ENCODE measurements at places on chromosomes 6 and 20.

GRCh38 chr6:74066168-74066871, 370.3 kb downstream of the CD109 start:
- DNase-seq = no peak

- DNase-seq = no peak
Observed at GRCh38 chr20:29876911-29877285, 1380.6 kb upstream of the DEFB115 start.

DNA sequence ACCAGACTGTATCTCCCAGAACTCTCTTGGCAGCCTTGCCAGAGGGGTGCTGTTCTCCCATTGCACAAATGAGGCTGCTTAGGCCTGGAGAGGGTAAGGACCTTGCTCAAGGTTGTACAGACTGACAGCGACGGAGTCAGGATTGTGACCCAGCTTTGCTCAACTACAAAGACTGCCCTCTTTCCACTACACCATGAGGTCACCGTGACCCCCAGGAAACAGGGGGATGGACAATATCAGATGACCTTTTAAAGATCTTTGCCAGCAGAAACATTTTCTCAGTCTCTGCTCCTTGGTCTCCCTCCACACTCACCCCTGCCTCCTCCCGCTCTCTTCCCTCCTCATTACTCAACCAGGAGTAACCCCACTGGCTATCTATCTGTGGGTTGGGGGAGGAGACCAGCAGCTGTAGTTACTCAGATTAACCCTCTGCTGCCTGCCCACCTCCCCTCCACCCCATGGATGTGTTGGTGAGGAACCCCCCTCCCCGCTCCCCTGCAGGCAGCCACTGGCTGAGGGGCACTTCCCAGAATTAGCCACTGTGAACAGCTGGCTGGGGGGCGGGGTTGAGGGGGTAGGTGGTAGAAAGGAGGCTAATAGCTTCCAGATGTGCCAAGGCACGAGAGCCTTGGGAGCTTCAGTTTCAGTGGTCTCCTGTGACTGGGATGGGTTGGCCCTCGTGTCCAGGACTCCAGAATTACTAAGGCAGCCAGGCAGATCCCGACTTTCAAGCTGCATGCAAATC, 26.9 kb upstream of the MRPS18A start:
- DNase-seq = no peak

DNA sequence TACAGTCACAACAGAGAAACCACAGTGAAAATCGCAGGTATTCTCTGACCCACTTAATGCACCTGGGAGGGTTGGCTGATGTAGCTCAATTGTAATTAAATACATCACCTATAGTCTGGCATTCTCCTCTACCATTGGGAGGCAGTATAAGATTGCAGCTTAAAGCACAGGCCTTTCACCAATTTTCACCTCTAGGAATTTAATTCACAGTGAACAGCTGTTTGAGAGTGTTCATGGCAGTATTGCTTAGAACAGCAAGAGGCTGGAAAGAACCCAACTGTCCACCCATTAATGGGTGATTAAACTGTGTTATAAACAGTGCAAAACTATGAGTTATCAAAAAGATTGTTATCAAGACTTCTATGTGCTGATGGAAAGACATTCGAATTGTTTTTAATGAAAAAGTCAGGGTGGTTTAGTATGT, 2.0 kb downstream of the EDEM2 start:
- peak; percentile 40 for DNase-seq

DNA sequence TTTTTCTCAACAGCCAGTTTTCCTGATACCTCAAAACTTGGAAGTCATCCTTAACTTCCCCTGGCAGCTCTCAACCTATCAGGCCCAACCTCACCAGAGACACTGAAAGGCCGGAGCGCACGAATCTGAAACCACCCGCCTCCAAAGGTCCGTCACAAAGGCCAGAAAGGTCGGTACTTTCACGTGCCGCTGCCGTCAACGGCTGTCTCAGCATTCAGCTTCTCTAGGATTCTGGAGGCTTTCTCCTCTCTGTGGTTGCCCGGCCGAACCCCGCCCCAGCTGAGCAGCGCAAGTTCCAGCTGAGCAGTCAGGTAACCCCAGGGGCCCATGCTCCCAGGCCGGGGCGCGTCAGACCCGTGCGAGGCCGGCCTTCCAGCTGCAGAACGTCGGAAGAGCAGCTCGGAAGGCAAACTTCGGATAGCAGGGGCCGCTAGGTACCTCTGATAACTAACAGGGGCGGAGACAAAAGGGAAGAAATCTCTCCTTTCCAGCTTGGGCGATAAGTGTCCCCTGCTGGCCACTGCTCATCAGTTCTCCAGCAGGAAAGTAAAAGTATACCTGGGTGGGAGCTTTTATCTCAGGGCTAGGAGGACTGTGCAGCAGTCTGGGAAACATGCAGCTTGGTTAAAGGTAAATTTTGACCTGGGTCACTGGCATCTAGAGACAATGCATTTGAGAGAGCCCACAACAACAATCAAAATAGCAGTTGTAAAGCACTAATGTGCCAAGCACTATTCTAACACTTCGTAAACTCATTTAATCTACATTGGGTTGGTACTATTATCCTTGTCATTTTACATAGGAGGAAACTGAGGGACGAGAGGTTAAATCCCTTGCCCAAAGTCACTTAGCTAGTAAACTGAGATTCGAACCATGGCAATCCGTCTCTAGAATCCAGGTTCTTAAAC, 16.1 kb downstream of the ZSCAN12 start:
- peak; percentile 50 for DNase-seq

DNA sequence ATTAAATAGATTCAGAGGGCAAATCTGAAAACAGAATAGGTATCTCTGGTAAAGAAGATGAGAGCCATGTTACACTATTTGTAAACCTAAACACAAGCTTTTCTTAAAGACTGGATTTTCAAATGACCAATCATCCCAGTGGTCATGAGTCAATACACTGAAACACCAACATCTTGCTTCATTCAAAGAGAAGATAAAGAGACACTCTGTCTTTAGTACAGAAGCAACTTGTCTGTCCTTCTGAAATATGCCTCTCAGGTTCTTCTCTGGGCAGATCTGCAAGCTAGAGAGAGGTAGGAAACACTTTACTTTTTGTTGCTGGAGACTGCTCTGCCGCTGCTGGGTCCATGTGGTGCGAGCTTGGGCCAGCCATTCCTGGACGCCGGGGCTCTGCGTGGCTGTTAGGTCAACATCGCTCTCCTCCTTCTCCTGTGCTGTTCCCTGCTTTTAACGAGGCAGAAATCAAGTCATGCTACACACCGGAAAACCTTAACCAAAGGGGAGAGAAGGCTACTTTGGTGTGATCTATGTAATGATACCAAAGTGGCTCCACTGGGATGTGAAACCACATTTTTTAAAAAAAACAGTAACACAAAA, 368.2 kb downstream of the SYNE1 start:
- no peak for DNase-seq

GRCh38 chr6:2976060-2976459, 4.7 kb upstream of the SERPINB6 start:
- no peak for DNase-seq

- DNase-seq = no peak
Observed at GRCh38 chr20:2210646-2211552, 84.9 kb upstream of the TGM3 start.

DNA sequence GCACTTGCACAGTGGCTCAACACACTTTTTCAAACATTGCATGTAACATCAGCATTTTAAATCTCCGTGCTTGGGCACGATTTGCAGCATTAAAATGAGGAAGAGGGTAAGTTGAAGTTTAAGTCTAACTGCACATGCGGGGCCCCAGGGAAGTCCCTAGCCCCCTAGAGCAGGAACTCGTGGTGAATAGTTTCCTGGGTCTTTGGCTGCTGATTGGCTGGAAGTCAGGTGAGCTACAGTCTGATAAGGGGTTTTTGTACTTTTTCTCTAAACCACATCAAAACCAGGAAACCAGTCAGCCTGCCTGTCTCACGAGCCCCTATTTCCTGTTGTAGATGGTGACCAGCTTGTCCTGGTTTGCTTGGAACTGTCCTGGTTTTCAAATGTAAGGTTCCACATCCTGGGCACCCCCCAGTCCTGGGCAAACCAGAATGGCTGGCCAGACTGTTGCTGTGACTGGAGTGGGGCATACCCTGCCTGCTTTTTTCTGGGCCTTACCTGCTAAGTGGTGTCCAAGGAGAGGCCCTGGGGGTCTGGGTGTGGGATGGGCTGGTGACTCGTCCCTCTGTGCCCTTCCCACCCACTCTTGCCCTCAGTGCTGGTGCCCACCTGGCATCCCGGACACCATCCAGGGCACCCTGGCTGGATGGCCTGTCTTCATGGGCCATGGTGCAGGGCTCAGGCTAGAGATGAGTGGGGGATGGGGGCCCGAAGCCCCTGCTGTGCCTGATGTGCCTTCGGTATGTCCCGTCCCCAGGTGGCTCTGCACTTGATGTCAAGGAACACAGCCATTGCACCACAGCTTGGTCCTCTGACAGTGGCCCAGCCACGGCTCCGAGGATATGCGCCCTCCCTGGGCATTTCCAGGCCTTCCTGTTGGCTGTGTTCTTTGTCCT, 31.8 kb downstream of the SUN5 start:
- no peak for DNase-seq

GRCh38 chr6:32713241-32713640, 27.9 kb upstream of the HLA-DQA2 start:
- no peak for DNase-seq

DNA sequence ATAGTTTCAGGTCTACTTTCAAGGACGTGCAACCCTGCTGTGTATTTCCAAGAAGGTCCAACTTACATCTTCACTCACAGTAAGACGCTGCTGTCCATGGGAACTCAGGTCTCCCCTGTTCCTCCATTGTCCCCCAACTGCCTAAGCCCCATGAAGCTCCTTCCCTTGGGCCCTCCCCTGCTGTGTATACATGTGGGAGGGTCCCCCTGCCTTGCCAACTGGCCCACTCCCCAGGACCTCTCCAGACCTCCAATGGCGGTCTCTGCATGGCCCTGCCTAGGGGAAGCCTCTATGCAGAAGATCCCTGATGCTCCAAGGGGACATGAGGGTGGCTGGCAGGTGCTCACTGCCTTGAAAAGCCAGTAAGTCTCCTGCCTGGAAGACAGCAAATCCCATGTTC, 186.7 kb upstream of the CST7 start:
- no peak for DNase-seq

Data from NCI-H1930 (cell line).